ENCODE measurements at places on chromosomes 13 and 19.

DNA sequence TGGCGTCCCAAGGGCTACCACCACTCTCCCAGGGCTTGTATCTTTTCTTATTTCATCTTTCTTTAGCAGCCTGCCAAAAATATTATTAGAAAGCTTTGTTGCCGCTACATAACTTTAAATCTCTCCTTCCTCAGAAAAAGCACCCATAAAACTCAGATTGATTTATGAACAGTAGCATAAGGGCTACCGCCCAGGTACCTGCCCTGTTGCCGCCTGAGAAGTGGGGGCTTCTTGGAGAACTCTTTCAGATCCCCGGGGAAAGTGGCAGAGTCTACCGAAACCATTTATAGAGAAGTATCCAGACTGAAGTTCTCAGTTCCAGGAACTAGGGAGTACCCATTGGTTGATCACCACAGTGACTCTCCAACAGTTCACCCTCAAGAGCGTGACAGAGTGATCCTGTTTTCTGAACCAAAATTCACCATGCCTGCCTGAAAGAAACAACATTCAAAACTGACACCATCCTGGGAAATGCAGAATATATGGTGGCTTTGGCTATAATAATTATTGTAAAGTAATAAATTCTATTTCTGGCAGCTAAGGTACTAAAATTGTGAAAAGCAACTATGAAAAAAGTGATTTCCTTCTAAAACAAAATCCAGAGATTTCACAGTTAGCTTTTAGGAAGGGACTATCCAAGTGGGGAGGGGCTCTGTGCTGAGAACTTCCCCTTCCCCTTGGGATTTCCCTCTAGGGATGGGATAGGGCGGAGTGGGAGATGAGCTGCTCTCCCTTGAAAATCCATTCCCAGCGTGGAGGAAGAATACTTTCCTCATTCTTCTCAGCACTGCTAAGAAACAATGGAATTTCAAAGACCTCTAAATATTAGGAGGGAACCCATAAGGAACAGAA lies 877 bp upstream of the N4BP2L1 start:
- DNase-seq, result no peak

DNA sequence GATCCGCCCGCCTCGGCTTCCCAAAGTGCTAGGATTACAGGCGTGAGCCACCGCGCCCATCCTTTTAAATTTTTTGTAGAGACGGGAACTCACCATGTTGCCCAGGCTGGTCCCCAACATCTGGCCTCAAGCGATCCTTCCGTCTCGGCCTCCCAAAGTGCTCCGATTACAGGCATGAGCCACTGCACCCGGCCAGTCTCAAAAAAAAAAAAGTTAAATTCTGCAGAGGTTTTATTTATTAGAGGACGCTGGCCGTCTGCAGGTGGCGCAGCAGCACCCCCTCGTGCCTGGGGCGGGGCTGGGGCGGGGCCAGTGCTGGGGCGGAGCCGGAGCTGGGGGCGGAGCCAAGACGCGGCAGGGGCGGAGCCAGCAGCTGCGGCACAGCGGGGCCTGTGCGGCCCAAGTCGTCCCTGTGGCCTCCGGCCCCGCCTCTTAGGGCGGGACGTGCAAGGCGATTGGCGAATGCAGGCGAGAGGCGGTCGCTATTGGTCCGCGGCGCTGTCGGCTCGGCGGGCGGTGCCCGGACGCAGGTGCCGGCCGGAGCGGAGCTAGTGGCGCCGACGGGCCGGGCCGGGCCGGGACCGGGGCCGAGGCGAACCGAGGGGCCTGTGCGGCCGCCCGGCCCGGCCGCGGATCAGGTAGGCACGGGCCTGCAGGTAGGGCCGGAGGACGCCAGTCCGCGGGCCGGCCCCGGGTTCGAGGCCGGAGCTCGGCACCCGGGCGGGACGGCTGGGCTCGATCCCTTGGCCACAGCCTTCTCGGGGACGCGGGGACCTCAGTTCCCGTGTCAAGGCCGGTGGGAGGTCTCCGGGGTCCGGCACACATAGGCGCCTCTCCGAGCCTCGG lies at the start of gene MARCHF2:
MARCHF2 (plus strand) TSS at position 523 of the 846 bp plus-strand sequence. CDS start 8,536 bp downstream, outside the sequence.
- peak; percentile 72 for DNase-seq

- DNase-seq, result no peak
These were observed 26.0 kb upstream of the GPC6 start for GRCh38 chr13:93200626-93201025.

GRCh38 chr13:86830046-86830445 lies 841.1 kb upstream of the SLITRK5 start:
- no peak for DNase-seq

DNA sequence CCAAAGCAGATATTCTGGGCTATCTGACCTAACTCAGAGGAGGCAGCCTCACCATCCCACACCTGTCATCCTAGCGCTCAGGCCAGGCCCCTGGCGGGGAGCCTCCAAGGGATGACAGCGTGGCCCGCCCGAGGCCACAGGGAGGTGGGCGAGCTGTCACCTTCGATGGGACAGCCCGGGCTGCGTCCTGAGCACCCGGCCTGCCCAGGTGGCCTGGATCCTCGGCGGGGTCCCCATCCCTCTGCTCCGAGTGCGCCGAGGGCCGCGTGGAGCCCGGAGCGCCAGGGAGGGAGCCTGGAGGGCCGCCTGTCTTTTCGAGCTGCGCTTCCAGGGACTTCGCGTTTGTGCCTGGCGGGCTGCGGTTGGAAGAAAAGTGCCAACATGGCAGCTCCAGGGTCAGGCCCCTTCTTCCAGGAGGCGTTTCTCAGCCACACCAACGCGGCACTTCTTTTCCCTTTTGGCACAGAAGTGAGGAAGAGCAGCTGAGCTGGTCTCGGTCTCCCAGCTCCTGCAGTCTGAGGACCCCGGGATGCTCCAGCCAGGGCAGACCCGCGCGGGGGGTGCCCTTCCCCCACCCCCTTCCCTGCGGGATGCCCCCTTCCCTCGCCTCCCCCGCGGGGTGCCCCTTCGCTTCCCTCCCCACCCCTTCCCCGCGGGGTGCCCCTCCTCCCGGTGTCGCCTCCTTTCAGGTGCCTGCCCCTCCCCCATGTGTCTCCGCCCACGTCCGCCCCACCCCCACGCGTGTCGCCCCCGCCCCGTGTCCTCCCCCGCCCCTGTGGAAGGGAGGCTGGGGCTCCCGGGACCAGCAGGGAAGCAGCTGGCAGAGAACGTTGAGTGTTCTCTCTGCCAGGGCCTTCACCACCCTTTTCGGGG lies 42.3 kb downstream of the GJA3 start:
- DNase-seq, result no peak

GRCh38 chr19:33320636-33321035 lies 18.3 kb upstream of the CEBPA start:
- no peak for DNase-seq

- no peak for DNase-seq
These were observed 4.9 kb downstream of the MBNL2 start for GRCh38 chr13:97226788-97227627.

GRCh38 chr13:21504379-21504778 lies 45.3 kb upstream of the ZDHHC20 start:
- no peak for DNase-seq

GRCh38 chr13:67554286-67554685 lies 324.1 kb upstream of the PCDH9 start:
- no peak for DNase-seq

DNA sequence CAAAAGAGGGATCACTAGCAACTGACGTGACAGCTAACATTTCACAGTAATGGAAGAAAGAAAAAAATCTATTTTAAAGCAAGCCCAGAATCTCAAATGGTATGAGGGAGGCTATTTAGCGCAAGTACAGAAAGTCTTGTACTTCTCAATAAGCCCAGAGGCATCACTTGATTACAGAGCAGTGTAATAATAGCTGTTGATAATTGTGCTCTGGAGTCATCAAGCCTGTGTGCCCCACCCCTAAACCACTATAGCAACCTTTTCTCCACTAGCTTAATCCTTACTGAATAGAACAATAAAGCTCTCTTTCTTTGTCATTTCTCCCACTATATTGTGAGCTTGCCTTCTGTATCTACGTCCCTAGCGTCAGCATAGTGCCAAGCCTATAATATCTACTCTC lies 56.6 kb downstream of the FREM2 start:
- DNase-seq, result no peak

DNA sequence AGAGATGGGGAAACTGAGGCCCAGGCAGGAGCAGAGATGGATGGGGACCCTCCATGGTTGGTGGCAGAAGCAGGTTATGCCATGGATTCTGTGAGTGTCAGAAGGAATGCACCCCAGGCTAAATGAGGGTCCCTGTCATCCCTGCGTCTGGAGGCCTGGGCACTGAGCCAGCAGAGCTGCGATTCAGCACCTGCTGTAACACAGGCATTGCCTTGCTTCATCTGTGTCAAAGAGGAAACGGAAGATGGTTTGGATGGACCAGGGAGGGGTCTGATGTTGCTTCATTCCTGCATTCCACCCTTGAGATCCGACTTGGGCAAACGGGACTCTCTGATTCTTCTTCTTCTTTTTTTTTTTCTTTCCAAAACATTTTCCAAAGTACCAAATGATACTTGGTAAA lies 1.2 kb downstream of the C5AR1 start:
- no peak for DNase-seq

DNA sequence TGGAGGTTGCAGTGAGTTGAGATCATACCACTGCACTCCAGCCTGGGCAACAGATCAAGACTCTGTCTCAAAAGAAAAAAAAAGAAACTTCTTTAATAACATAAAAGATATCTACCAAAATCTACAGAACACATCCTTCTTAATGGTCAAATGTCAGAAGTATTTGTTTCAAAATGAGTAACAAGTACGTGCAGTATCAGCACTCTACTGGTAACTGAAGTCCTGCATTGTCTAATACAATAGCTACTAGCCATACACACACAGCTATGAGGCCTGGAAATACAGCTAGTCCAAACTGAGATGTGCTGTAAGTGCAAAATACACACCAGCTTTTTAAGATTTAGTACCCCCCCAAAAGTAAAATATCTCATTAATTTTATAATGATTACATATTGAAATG lies 88.1 kb downstream of the TSC22D1 start:
- DNase-seq, result no peak

- no peak for DNase-seq
These were observed 324.4 kb downstream of the SLITRK1 start for GRCh38 chr13:83557845-83558244.

- no peak for DNase-seq
These were observed 5.6 kb upstream of the EEF1AKMT1 start for GRCh38 chr13:20779405-20779804.

DNA sequence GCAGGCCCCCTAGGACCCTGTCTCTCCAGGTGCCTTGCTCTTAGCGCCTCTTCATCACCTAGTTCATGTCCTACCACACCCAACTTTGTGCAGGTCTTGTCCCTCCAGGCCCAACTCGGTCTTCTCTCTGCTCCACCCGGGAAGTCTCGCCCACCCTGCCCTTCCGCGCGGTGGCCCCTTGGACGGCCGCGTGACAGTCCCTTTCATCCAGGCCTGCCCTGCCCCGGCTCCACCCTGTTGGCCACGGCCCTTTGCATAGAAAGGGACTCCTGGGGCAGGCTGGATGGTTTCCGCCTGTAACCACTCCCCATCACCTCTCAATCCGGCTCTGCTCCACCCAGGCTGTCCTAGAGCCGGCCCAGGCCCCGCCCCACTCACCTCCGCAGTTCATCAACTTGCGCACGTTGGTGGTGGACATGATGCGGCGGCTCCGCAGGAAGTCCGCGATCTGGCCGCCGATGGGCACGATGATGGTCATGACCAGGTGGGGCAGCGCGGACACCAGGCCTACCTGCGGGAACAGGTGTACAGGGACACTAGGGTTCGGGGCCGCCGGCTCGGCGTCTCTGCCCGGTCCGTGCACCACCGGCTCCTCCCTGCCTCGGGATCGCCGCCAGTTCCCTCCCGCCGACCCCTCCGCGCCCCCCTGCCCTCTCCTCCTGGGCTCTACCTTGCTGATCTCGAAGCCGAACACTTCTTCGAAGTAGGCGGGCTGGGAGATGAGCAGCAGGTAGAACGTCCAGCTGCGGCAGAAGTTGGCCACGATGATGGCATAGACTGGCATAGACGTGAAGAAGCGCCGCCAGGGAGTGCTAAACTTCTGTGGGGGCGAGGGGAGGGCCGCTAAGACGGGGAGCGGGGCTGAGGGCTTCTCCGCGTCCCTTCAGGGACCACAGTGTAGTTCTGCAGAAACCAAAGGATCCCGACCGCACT lies 7.2 kb downstream of the GFY start:
- DNase-seq, result no peak

DNA sequence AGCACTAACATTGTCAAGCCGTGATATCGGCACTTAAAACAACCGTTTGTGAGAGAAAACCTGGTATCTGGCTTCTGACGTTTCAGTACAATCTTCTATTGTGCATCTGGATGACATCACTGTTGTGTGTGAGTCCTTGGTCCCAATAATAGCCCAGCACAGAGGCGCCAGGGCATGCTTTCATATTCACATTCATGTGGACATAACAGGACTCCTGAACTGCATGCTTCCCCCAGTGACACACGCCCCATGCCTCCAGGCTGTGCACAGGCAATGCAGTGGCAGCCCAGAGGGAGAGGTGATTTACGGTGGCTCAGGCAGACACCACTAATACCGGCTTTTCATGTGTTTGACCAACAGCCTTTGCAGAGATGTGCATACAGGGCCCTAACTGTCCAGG lies 58.1 kb downstream of the MRPL57 start:
- no peak for DNase-seq

GRCh38 chr13:106462710-106463109 lies 72.8 kb downstream of the EFNB2 start:
- DNase-seq, result no peak

- no peak for DNase-seq
These were observed 271.5 kb downstream of the PCDH9 start for GRCh38 chr13:66958611-66959010.

GRCh38 chr19:28217022-28217421 lies 995.9 kb downstream of the UQCRFS1 start:
- DNase-seq, result no peak

GRCh38 chr13:47679401-47679800 lies 321.7 kb downstream of the SUCLA2 start:
- DNase-seq, result no peak

- no peak for DNase-seq
These were observed 34.4 kb upstream of the VWA8 start for GRCh38 chr13:41995336-41995735.

- no peak for DNase-seq
These were observed 78.8 kb downstream of the TUBGCP3 start for GRCh38 chr13:112509190-112509589.

GRCh38 chr13:112569821-112570220 lies 18.1 kb downstream of the TUBGCP3 start:
- no peak for DNase-seq

GRCh38 chr13:48593536-48593935 lies 60.2 kb upstream of the CYSLTR2 start:
- no peak for DNase-seq

GRCh38 chr19:35346193-35347052 lies 1.3 kb upstream of the FFAR1 start:
- no peak for DNase-seq

GRCh38 chr19:3644351-3645066 lies 17.9 kb upstream of the CACTIN start:
- no peak for DNase-seq

- DNase-seq, result no peak
These were observed 195.6 kb downstream of the GGACT start for GRCh38 chr13:100392709-100393630.

All from NCI-H1436 treated with DMSO at 0.1 percent for 48 hours (cell line).